ENCODE measurements at places on chromosomes 6 and 20. TPM values are rescaled to one million over a fixed set of nuclear protein-coding genes. Genes with fewer than 3 reads are reported as not detected.

Gene ENPP4
- 2.0 TPM for total RNA-seq

GRCh38 chr6:166561771-166562359, 24.6 kb downstream of the RAMACL start:
- DNase-seq, result no peak

- DNase-seq, result peak; percentile 85
Observed at GRCh38 chr20:25022680-25023079, 30.1 kb upstream of the APMAP start.

Gene LAMA2
- total RNA-seq, result 0.65 TPM

Gene TOMM6
- 83.4 TPM for total RNA-seq

- DNase-seq, result no peak
Observed at GRCh38 chr20:7741866-7742265, 198.4 kb downstream of the HAO1 start.

GRCh38 chr6:53240761-53241160, 92.1 kb upstream of the GCM1 start:
- no peak for DNase-seq

DNA sequence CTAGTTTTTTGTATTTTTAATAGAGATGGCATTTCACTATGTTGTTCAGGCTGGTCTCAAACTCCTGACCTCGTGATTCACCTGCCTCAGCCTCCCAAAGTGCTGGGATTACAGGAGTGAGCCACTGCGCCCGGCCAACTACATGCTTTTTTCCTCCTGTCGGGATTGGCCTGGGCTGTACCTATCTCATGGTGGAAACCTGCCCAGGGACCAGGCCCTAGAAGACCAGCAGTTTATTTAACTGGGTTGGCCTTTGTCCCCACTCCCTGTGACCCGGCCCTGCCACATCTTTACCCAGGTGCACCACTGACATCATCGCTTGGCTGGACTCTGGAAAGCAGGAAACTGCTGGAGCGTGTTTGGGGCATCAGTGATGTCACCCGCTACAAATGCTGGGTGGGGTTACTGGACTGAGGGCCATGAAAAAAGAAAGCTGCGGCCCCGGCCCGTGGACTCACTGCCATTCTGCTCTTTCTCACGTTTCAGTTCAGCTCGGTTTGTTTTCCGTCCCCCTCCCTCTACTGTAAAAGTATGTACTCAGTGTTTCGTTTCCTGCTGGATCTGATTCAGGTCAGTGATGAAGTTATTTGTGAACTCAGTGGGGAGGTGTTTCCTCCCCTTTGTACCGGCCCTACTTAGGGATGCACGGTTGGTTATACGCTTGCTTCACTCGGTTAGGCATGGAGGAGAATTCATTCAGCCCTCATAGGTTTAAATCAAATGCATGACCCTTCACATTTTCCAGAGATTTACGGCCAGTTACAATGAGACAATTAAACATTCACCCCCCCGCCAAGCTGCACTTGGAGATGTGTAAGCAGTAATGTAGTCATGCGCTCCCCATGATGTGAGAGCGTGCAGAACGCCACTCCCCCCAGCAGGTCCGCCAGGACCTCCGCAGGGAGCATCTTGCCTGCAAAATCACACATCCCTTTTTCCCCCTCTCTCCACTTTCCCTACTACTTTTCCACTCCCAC, 179.3 kb downstream of the MTHFD1L start:
- DNase-seq, result peak; percentile 93

Gene GRIK2
- not detected for total RNA-seq

DNA sequence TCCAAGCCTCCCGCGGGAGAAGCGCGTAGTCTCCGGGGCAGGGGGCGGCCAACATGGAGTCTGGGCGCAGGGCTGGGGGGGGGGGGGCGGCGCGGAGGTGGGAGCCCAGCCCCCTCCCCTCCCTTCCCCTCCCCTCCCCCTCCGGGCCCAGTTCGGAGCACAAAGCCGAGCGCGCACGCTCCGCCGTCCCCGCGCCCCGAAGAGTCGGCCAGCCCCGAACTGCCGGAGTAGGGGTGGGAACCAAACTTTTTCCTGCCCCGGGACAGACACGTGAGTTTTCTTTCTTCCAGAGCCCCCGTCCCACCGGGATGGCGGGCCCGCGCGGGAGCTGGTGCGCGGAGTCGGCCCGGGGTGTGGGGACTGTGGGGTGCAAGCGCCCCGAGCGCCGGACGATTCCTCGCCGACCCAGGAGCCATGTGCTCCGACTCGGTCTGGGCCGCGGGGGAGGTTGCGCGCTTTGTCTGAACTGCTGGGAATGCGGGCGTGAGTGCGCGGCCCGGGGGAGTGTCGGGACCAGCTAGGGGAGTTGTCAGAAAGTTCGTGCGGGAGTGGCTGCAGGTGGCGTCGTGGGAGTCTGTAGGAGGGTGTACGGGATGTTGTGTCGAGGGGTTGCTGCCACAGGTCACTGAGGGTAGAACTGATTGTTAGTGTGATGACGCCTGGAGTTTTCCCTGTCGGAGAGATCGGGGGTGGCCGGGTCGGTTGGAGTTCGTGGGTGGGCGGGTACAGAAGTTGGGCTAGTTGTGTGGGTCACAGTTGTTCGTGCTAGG, 1.2 kb downstream of the TGIF2 start:
- DNase-seq, result peak; percentile 64

Gene UBE2C
- total RNA-seq, result 289 TPM

GRCh38 chr6:158869826-158870648, 50.9 kb upstream of the EZR start:
- DNase-seq, result peak; percentile 96

Gene FAM210B
- total RNA-seq, result 3.5 TPM

GRCh38 chr6:14747881-14748520, 497.9 kb upstream of the JARID2 start:
- DNase-seq, result no peak

DNA sequence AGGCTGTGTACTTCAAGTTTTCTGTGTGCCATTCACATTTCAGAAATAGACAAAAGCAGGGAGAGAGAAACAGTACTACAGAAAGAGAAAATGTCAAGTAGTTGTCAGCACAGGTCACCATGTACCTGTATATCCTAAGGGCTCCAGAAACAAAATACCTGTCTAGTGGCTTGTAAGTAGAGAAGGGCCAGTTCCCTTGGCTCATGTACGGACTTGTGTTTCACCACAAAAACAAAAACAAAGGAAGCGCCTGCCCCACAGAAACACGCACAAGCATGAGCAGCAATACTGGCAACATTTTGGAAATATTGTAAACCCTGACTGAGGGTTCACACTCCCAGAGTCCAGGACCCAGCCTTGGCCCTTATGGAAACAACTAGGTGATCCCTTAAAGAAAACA, 44.3 kb downstream of the CNKSR3 start:
- no peak for DNase-seq

- no peak for DNase-seq
Observed at GRCh38 chr20:31838646-31839292, 6.6 kb downstream of the FOXS1 start.

DNA sequence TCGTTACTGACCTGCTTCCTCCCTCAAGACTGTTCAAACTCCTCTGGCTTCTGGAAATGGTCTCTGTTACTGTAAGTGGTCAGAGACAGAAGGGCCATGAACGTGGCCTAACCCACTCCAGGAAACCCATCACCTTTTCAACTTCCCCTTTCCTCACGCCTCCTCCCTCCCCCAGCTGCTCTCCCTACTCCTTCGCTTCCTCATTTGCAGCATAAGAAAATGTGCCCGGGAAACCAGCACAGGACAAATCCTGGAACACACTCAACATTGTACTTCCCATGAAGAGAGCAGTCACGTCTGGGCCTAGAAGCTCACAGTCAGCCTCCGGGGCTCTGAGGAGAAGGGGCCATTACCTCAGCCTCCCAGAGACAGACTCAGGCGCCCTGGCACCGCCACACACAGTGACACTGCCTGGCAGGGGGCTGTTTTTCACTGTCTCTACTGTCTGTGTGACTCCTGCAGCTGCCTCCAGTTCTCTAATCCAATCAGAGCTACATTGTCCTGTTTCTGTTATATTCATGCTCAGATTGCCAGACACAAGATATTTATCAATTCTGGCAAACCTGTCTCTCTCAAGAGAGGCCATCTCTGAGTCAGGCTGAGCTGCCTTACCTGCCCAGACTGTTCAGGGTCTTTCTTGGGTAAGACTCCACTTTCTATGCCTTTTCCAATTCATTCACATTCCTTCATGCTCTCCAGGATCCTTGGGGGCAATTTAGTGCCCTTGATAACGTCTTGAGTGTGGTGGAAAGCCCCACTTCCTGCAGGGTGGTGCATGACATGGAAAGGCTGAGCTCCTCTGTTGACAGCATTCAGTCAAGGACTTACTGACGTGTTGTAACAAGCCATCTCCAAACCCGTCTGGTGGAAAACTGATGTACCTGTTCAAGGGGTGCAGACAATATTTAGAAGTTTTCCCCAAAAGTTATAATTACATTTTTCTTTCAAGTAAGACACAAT, 242.2 kb downstream of the HIVEP2 start:
- DNase-seq, result no peak

Gene SLPI
- 9.1 TPM for total RNA-seq

DNA sequence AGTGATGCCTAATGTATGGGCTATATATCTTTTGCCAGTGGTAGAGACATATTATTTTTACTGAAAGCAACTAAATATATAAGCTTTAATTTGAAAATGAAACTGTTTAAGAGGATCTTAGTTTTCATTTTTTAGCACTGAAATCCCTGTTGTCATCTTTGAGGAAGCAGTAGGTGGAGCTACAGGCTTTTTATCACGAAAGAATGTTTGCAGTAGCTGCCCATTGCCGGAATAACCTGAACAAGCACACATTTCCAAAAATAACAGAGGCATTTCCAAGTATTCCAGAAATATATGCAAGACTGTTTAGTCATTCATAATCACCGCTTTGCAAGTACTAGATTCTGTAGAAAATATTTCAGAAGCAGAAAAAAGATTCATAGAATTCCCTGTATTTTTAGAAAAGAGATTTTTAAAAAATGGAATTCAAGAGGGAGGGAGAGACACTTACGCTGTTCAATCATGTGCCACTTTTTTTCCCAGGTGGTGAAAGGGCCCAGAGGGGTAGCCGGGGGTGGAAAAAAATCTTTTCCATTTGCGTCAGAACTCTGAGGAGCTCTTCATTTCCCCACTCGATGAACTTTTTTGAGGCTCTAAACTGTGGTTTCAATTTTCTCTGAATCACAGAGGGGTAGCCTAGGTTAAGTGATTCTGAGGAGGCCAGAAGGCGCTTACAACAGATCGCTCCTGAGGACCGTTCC, 142.5 kb upstream of the FERMT1 start:
- peak; percentile 48 for DNase-seq

DNA sequence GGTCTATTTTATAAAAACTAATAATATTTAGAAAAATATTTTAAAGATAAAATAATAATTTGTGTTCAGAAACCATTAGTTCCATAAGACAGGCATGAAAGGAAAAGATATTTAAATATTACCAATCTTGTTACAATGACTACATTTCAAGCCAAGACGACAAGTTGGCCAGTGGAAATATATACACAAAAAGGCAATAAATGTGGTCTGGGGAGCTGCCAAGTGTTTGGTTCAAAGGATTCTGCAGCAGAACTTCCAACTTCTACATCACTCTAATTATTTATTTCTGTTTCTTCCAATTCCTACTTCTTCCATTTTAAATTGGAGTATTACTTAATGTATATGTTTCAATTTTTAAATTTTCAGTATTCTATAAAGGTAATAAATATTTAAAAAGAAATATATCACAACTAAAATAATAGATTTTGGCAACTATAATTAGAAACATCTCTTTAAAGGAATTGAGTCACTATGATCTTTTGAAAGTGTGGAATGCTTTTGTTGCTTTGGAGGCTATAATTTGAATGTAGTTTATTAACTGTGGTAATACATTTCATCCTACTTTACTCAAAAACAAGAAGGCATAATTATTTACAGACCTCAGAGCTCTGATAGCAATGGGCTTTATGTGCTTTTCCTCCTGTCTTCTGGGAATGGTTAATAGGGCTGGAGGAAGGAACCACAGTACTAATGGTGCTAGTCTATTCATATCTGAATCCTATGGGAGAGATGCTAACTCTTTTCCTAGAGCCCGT, 129.7 kb upstream of the FAM184A start:
- DNase-seq, result peak; percentile 14

Gene JAG1
- 13.9 TPM for total RNA-seq

Gene MYCT1
- total RNA-seq, result not detected

DNA sequence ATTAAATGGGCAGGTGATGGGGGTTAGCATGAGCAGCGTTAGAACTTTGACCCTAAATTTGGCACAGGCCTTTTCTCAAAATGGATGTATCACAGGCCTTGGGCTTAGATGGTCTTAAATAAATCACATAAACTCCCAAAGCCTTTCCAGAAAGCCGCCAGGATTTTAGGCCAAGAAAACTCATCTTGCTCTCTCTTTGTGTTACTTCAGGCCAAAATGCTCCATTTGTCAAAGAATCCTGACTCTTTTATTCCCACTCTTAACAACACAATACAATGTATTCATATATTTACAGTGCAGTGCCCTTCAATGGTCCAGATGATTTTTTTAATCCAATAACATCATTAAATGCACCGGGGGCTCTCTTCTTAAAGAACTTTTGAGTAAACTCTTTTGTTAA, 5.9 kb upstream of the TCP11 start:
- no peak for DNase-seq
